ENCODE measurements at places on chromosomes 3 and 15. TPM values are rescaled to one million over a fixed set of nuclear protein-coding genes. Genes with fewer than 3 reads are reported as not detected.

SNRPN gene
- 254 TPM for polyA plus RNA-seq

ONECUT1 gene
- not detected for polyA plus RNA-seq

FSD2 gene
- polyA plus RNA-seq = not detected

SERPINI1 gene
- polyA plus RNA-seq = 0.88 TPM

ZNF620 gene
- polyA plus RNA-seq = 0.69 TPM

P2RY12 gene
- polyA plus RNA-seq = not detected

MME gene
- polyA plus RNA-seq = 61.7 TPM

CHRNB4 gene
- polyA plus RNA-seq = not detected

- DNase-seq = no peak
Measured at GRCh38 chr15:81087066-81087465, 47.0 kb upstream of the CFAP161 start.

DNA sequence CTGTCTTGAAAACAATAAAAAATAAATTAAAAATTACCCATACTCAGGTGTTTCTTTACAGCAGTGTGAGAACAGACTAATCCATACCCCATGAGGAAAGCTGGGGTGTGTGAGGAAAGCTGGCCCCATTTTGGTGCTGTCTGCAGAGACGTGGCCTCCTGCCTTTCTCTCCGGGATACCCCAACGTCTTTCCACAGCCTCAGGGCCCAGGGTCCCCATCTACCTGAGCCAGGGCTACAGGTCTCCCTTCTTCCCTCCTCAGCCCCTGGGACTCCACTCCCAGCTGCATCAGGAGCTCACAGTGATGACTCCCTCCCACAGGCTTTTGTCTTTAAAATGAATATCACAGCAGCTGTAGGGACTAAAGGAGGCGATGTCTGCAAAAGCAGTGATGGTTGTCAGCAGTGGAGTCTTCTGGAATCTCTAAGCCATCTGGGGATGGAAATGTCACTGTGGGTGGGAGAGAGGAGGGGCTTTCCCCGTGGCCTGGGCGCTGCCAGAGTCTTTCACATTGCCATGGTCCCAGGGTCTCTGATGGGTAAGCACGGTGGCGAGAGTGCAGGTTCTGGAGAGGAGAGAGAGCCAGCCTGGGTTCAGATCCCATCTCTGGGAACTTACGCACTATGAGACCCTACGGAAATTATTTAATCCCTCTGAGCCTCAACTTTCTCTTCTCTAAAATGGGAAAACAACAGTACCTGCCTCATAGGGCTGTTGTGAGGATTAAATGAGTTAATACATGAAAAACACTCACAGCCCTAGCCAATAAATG, 259.3 kb downstream of the PLCL2 start:
- no peak for DNase-seq

DNA sequence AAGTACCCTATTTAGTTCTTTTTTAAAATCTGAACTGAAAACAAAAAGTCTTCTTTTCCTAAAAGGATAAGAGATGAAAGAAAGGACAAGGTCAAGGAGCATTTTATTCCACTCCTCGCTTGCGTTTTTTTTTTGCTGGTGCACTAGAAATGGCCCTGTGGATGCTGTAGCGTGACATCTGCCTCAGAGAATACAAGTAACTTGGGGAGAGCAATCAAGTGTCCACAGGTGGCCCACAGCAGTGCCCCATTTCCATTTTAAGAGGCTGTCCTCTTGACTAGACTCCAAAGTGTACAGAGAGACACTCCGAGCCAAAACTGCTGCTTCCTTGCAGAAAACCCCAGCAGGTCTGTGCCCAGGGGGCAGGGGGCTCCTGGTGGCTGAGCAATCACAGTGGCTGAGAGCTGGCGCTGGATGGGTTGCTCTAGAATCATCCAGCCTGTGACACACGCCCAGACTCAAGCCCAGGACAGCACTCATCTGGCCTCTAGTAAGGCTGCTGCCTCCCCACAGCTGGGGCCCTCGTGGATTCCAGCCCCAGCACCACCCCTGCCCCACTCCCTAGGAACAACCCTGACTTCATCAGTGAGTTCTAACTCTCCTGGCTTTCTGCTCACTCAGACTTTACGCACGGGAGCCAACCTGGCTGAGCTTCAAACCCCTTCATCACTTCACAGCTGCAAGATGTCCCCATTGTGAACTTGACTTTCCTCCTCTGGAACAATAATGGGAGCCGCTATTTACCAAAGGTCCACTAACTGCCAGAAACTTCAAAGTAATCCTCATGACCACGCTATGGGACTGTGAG, 71.1 kb upstream of the SPATA12 start:
- DNase-seq = no peak

GRCh38 chr3:111581403-111582119, 13.6 kb downstream of the ZBED2 start:
- DNase-seq = no peak

DNA sequence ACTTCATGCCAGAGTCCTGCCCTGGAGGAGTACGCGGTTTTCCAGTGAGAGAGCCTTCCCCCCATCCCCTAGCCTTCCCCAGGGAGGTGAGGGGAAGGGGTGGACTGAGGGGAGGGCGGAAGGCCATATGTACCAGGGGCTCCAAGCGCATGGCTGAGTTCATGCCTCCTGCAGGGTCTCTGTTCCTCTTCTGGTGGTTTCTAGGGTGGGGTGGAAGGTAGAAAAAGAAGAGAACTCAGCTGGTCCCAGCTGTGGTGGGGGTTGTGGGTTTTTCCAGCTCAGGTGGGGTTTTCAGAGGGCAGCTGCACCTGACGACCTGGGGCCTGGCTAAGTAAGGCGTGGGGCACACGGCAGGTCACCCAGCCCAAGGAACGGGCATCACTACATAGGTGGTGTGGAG, 10.7 kb upstream of the IQSEC1 start:
- DNase-seq = no peak

DNA sequence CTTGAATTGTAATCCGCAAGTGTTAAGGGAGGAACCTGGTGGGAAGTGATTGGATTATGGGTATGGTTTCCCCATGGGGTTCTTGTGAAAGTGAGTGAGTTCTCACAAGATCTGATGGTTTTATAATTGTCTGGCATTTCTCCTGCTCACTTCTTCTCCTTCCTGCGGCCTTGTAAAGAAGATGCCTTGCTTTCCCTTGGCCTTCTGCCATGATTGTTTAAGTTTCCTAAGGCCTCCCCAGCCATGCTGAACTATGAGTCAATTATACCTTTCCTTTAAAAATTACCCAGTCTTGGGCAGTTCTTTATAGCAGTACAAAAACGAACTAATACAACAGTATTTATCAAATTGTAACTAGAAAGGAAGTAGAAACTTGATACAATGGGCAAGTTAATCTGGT, 31.9 kb downstream of the IFT57 start:
- DNase-seq = no peak

GRCh38 chr3:138331143-138331894, 1.7 kb upstream of the NME9 start:
- DNase-seq = no peak

GRCh38 chr3:127238602-127239001, 45.7 kb downstream of the PRR23E start:
- DNase-seq = no peak

GRCh38 chr3:45753095-45753494, 43.2 kb downstream of the SLC6A20 start:
- DNase-seq = no peak

DNA sequence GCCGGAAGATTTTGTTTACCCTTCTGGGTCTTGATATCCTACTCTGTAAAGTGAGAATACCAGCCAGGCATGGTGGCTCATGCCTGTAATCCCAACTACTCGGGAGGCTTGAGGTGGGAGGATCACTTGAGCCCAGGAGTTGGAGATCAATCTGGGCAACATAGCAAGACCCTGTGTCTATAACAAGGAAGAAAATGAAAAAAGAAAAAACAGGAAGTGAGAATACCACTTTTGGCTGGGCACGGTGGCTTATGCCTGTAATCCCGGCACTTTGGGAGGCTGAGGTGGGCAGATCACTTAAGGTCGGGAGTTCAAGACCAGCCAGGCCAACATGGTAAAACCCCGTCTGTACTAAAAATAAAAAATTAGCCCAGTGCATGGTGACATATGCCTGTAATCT, 36.9 kb downstream of the SFMBT1 start:
- no peak for DNase-seq

DNA sequence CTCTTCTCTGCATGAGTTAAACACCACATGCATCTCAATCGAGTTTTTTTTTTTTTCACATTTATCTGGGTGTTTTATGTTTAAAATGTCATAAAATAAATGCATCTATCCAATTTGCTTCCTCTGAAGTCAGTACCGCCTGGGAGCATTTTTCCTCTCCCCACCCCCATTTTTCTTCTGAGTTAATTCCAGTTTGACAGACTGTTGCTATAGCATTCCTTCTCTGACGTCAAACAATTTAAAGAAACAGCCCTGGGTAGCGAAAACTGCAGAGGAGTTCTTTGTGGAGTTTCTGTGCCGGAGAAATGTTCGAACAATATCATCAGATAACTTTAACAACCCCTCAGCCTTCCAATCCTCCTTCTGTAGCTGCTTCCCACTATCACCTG, 900 bp upstream of the GNB4 start:
- DNase-seq = peak; percentile 55

DNA sequence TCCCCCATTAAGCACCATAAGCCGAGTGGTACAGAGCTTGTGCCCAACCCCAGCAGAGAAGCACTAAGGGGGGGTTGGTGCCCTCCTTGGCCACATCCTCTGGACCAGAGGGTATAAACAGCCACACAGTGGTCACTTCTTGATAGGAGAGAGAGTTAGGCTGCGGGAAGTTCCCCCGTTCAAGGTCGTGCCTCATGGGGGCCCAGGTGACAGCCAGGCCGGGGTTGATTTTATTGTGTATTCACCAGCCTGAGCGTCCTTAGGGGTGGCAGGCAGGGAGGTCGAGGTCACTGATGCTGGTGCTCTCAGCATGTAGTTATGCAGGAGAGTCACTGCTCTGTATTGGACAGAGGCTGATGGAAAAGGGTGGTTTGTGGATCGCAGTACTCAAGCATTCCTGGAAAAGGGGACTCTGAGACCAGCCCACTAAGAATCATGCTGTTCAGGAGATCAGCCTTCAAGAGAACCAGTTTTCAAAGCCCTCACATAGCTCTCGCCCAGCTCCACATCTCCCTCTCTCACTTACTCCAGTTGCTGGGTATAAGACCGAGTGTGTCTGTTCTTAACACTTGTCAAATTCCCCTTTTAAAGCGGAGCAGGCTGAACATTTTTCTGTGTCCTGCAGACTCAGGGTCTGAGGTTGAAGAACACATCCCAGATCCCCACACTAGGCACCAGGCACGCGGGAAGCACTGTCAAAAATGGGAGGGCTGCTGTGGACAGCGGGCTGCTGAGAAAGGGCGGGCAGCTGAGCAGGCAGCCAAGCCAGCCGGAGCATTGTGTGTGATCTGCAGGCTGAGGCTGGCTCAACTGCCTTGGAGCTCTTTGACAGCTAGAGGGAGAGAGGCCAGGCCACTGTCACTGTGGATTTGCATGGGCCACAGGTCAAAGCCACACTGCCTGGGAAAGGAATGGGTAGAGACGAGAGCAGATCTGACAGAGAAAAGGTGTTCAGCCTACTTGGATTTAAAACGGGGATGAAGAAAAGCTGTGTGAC, 279.3 kb upstream of the LRRFIP2 start:
- DNase-seq = no peak

DNA sequence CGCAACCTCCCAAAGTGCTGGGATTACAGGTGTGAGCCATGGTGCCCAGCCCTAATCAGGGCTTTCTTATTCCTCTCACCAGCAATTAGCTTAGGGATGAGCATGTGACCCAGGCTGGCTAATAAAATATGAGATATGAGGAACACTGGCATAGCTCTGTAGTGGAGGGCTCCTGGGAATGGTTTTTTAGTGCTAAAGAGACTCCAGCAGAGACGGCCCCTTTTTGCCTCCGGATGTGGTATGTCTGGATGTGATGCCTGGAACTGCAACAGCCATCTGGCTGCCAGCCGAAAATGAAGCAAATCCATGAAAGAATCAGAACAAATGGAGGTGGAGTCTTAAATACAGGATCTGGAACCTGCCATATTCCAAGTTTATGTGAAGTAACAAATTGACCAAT, 69.1 kb upstream of the MAGI1 start:
- DNase-seq = no peak

GRCh38 chr15:25346371-25346770, 92.5 kb downstream of the UBE3A start:
- no peak for DNase-seq

GRCh38 chr15:99997112-99997651, 263.9 kb upstream of the LYSMD4 start:
- DNase-seq = no peak

- DNase-seq = peak; percentile 91
Measured at GRCh38 chr3:29280404-29281093, at the start of gene RBMS3. TSS of gene RBMS3 (plus strand) at chr3:29281071.
